ENCODE measurements at places on chromosomes 5 and 9.

GRCh38 chr5:107919969-107920368 is 249.2 kb upstream of the EFNA5 start:
- no peak for DNase-seq

- DNase-seq: no peak
Observed at GRCh38 chr5:72034770-72035169, 72.5 kb upstream of the MAP1B start.

- DNase-seq: no peak
Observed at GRCh38 chr5:137566118-137566541, 67.0 kb upstream of the SPOCK1 start.

DNA sequence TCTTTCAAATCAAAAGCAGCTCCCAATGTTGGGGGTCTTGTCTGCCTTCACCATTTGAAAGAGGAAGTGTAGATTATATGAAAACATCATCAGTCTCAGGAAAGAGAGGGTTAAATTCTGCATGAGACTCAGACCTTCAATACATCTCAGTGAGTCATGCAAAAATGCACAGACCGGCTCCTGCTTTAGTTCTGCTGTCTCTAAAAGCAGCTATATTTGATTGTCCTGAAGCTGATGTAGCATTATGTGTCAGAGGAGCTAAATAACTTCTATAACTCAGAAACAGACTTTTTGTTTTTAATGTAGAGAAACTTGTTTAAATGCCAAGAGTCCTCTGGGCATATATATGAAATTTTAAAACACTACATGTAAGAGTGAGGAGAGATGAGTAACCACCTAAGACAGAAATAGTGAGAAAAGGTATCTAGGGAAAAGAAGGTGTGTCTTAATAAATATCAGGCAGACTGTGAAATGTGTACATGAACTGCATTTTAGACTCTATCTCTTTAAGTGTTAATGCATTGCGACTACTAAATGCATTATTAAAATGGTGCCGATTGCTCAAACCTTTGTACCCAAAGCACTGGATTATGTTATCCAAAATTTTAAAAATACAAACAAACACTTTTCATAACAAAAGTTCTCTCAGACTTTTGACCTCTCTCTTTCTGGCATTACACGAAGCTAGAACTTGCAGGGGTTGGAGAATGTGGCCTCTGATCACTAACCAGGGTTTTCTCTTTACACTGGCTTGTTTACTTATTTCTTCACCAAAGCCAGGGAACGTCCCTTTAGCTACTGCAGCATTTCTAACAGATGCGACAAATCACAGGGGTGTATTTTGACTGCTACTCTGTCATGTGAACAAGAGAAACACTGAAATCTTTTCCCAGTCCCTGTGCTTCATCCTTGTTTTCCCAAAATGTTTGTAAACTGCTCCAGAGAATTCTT is 302.3 kb downstream of the ARL15 start:
- DNase-seq: no peak

GRCh38 chr5:83244516-83244915 is 167.2 kb downstream of the XRCC4 start:
- no peak for DNase-seq

GRCh38 chr9:112125951-112126388 is 49.1 kb downstream of the SUSD1 start:
- no peak for DNase-seq
